ENCODE measurements at places on chromosomes 13 and 19.
A peak's percentile ranks its signal among the peaks of the same experiment; 100 is the strongest.

DNA sequence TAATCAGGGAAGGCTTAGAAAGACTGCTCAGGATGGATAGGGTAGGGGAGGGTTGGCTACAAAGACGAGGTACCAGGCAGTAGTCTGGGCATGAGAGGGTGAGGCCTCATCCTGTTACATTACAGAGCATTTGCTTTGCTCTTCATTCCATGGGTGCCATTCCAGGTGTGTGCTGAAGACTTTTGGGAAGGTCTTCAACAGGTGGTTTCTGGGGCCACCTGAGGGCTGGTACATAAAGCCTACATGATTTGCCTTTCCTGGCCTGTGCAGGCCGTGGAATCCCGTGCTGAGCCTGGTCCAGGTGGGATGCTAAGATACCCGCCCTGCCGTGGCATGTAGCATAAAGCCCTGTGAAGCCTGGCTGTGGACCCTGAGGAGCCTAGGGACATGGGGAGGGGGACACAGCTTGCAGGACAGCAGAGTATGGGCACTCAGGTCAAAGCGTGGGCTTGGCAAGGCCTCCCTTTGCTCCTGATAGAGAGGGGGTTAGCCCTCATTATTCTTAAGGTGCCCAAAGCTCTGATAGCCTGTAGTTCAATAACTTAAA, 55.6 kb upstream of the ZNF536 start:
- DNase-seq, result no peak

- peak; percentile 1 for DNase-seq
Measured at GRCh38 chr19:18745012-18745735, 45.9 kb downstream of the COMP start.

DNA sequence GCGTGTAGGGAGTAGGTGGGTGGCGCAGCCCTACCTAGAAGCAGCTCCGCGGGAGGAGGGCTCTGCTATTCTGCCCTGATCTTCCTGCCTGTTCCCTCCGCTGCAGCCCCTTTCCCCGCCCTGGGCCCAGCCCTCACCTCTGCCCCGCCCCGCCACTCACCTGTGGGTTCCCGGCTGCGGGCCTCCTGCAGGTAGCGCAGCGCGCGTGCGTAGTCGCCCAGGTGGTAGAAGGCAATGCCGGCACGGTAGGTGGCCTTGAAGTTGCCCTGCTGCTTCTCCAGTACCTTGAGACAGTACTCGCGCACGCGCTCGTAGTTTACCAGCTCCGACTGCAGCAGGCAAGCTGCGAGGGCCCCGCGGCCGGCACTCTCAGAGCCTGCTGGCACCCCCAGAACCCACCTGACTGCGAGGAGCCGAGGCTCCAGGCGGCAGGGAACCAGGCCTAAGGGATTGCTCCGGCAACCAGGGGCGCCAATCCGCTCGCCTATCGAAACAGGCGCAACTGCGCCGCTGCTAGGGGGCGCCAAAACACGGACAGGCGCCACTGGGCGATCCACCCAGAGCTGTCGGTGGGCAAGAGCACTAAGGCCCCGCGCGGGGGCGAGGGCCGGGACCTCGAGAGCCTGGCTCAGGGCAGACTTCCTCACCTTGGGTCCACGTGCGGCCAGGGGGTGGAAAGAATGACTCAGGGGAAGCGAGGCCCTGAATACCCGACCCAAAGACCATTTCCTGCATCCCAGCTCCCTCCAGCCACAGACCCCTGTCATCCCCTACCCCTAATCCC, 965 bp downstream of the TTC9B start:
- peak; percentile 41 for DNase-seq

DNA sequence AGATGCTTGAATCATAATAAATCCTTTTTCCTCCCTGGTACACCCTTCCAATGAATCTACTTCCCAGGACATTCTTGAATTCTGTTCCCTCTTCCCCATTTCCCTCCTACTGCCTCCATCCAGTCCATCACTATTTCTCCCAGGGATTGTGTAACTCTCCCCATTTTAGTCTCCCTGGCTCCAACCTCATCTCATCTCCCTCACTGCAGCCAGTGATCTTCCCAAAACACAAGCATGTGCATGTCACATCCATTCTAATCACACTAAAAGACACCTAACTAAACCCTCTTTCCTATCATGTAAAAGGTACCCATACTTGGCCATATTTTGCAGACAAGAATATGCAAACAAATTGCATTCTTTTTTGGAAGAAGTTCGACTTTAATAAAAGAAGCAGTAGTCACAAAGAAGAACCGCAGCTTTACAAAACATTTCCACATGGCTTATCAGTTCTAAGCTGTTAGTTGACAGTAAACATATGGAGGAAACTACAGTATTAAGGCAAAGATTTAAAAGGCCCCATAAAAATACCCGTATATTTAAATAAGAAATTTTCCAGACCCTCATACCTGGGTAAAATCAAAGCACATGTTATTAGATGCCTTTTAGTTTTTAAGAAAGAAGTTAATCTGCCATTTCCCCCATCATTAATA, 111.0 kb downstream of the KCTD12 start:
- no peak for DNase-seq

DNA sequence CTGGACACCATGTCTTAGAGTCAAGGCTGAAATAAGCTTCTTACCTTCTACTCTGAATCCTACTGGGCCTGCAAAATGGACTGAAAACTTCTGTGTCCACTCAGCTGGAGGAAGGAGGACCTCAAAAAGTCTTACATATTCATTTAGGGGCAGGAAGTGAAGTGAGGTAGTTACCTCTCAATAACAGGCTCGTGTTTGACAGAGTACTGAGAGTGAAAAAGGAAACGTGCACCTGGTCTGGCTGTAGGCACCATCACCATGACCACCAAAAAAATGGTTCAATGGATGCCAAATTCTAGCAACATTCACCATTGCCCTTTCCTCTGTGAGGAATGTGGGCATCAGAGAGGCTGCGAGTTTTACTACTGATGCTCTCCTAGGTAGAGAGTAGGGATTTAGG, 176.2 kb downstream of the RFC3 start:
- no peak for DNase-seq

DNA sequence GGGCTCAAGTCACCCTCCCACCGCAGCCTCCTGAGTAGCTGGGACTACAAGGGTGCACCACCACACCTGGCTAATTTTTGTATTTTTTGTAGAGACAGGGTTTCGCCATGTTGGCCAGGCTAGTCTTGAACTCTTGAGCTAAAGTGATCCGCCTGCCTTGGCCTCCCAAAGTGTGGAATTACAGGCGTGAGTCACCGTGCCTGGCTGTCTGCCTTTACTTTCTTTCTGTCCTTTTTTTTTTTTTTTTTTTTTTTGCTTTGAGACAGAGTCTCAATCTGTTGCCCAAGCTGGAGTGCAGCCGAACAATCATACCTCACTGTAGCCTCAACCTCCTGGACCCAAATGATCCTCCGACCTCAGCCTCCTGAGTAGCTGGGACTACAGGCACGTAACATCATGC, 25.0 kb upstream of the OR1M1 start:
- DNase-seq, result no peak

DNA sequence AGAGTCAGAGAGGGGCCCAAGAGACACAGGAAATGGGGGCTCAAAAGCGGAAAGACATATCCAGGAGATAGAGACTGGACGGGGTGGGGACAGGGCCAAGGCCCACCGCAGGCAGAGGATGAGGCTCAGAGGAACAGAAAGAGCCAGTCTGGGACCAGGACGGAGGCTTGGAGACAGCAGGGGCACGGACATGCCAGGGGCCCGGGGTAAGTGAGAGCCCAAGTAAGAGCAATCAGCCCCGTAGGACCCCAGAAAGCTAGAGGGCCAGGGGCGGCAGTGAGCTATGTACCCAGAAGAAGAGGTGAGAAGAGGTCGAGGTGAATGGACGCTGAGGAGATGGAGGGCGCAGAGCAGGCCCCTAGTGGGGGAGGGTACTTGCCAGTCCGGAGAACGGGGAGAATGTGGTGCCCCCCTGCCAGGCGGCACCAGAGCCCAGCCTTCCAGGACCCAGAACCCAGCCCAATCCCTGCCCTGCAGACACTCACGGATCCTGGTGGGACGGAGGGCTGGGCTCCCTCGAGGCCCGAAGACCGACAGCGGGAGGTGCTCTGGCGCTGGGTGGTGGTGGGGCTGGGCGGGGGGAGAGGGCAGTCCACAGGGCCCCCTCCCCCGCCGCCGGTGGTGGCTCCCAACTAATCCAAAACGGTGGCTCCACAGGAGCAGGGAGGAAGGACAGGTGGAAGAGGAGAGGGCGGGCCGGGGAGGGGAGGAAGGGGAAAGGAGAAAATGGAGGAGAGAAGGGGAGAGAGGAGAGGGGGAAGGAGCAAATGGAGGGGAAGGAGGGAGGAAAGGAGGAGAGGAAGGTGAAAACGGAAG, 1.0 kb downstream of the GRIK5 start:
- DNase-seq, result peak; percentile 50

- DNase-seq, result no peak
Measured at GRCh38 chr13:29830000-29830399, 20.4 kb downstream of the UBL3 start.

DNA sequence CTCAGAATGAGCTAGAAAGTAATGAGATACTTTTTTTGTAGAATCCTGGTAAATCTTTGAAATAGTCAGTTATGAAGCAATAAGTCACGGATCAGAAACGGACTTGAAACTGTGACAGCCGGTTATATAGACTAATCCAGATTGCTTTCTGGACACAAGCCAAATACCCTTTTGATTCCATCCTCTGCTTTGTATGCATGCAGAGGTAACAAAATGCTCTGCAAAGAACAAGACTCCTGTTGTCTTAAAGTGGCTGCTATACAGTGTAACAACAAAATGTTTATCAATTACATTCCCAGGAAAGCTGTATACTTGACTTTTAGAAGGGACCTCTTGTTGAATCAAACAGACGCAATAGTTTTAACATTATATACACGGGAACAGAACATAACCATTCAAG, 66.5 kb upstream of the STARD13 start:
- no peak for DNase-seq

GRCh38 chr13:99471221-99472121, 29.8 kb upstream of the TM9SF2 start:
- DNase-seq, result no peak

- no peak for DNase-seq
Measured at GRCh38 chr13:113803409-113804016, 44.5 kb downstream of the TMEM255B start.

GRCh38 chr13:77696879-77697216, 639 bp upstream of the SLAIN1 start:
- DNase-seq, result no peak

DNA sequence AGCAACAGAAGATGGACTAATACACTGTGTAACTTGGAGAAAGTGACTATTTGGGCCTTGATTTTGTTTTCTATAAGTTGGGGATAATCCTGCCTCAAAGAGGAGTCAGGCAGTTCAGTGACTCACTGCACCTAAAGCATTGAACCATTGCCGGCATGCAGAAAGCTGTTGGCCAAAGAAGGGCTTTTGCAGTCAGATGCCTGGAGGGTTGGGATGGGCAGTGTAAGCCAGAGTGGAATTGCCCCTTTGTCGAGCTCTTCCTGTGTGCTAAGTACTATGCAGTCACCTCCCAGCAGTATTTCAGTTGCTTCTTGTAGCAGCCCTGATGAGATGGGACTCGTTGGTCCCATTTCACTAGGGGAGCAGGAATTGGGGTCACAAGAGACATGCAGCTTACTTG, 11.1 kb downstream of the ZNF473 start:
- DNase-seq, result no peak

- DNase-seq, result no peak
Measured at GRCh38 chr13:41995946-41996345, 35.0 kb upstream of the VWA8 start.
